Left lung (tissue), 14 donors: ENCODE measurements at places on chromosomes 5 and 9.

GRCh38 chr9:135908093-135908753 lies 877 bp upstream of the CAMSAP1 start:
- DNase-seq = no peak

DNA sequence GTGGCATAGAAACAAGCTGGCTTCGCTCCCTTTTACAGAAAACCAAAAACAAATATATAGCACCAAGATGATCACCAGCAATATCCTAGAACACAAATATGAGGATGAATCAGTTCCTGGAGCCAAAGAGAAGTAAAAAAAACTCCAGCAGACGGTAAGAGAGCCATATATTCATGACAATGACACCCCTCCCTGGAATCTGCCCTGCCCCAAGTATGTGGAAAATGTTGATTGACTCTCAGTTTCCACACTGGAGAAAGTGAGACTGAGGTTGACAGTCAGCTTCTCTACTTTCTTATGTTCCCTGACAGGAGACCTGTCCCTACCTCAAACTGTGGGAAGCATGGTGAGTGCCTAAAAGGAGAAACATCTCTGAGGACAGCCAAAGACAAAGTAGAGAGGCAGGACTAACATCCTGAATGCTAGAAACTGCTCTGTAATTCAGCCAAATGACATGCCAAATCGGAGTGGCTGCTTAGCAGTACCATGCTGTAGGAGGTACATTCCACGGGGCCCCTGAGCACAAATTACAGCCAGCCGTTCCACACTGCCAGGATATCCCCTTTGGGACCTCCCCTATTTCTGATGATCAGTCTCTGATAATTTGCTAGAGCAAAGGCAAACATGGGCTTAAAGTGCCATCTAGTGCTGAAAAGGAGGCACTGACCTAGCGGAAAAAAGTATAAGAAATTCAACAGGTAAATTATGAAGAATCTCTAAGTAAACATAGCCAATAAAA lies 424.0 kb upstream of the RGMB start:
- no peak for DNase-seq

DNA sequence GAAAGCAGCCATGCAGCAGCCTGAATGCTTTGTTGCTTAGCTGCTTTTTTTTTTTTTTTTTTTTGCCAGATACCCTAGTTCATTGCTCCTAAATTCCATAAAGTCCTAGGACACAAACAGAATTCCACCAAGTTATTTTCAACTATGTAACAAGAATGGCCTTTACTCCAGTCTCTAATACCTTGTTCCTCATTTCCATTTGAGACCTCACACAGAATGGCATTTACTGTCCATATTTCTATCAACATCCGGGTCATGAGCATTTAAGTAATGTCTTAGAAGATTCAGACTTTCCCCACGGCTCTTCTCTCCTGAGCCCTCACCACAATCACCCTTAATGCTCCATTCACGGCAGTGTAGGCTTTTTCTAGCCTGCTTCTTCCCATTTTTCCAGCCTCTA lies 31.7 kb upstream of the FBXW11 start:
- no peak for DNase-seq

- DNase-seq = no peak
Measured at GRCh38 chr9:35717132-35717870, 14.7 kb downstream of the TLN1 start.

- DNase-seq = no peak
Measured at GRCh38 chr5:109324931-109325330, 84.8 kb downstream of the PJA2 start.

DNA sequence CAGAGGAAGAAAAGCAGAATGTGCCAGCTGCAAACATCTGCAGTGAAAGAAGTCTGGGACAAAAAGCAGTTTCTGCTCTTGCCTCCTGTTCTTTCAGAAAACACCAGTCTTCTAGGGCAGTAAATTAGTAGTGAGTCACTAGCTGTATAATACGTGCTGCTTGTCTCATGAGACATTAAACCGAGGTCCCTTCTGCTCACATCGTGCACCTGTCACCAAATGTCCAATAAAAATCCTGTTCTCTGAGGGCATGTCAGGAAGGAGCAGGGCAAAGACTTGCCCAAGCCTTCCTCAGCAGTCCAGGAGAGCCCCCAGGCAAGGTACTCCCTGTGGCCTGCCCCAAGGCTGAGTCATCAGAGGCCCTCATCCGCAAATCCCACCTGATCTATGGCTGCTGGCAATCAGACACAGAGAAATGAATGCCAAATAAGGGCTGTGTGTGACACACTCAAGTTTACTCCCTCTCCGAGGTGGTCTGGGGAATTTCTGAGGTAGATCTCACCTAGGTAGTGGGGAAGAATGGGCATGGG lies 255.3 kb upstream of the SMARCA2 start:
- no peak for DNase-seq

DNA sequence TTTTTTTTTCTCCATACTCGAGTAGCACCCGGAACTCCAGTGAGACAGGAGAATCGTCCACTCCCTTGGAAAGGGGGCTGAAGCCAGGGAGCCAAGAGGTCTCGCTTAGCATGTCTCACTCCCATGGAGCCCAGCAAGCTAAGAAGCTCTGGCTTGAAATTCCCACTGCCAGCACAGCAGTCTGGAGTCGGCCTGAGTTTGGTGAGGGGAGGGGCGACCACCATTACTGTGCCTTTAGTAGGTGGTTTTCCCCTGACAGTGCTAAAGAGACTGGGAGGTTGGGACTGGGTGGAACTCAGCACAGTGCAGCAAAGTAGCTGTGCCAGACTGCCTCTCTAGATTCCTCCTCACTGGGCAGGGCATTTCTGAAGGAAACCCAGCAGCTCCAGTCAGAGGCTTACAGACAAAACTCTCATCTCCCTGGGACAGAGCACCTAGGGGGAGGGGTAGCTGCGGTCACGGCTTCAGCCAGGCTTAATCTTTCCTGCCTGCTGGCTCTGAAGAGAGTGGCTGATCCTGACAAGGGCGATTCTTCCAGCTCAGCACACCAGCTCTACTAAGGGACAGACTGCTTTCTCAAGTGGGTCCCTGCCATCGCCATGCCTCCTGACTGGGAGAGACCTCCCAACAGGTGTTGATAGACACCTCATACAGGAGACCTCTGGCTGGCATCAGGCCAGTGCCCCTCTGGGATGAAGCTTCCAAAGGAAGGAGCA lies 414.5 kb upstream of the ZNF608 start:
- no peak for DNase-seq

GRCh38 chr9:137147091-137147792 lies 8.3 kb downstream of the GRIN1 start:
- no peak for DNase-seq

DNA sequence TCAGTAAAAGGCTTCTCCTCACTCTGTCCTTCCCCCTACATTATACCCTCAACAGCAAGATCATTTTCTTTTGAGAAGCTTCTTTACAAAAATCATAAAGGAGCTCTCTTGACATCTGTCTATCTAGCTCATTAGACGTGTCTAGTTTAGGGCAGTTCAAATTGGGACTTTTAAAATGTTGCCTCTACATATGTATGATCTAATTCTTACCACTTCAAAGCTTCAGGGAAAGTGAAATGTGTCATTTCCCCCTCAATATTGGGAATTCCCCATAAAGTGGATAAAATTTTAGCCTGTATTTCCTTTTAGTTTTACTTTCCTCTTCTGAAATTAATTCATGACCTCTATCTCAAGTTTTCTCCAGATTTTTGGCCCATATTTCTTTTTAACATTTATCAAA lies 323.7 kb downstream of the ARRDC3 start:
- no peak for DNase-seq

GRCh38 chr5:91293131-91293530 lies 90.0 kb downstream of the ARRDC3 start:
- DNase-seq = no peak
